ENCODE measurements at places on chromosomes 4 and X. TPM values are rescaled to one million over a fixed set of nuclear protein-coding genes. Genes with fewer than 3 reads are reported as not detected.

Gene ZFX
- 25.9 TPM for total RNA-seq

Gene MAP3K15
- not detected for total RNA-seq

Gene SLC26A1
- total RNA-seq: 0.08 TPM

Gene WDR17
- total RNA-seq: 0.15 TPM

Gene MAGEA9B
- not detected for total RNA-seq

Gene ARX
- total RNA-seq: not detected

Gene TNIP3
- under 0.01 TPM for total RNA-seq

Gene FRYL
- total RNA-seq: 27.7 TPM

Gene FAM47A
- not detected for total RNA-seq

Gene RHOXF2B
- under 0.01 TPM for total RNA-seq

Gene S100P
- total RNA-seq: not detected

Gene EFHC2
- 0.08 TPM for total RNA-seq

Gene GPRASP2
- 13.7 TPM for total RNA-seq

Gene CACNA1F
- not detected for total RNA-seq

Gene CFAP99
- total RNA-seq: not detected

Gene ANXA10
- total RNA-seq: 5.1 TPM

Gene SSX2B
- total RNA-seq: not detected

Gene ENPP6
- total RNA-seq: not detected

Gene FRG2
- not detected for total RNA-seq

Gene PRR32
- not detected for total RNA-seq

Gene SH3D19
- total RNA-seq: 13.0 TPM

Gene IRAK1
- total RNA-seq: 59.0 TPM

Gene USP38
- 15.5 TPM for total RNA-seq

Gene ADAMTS3
- 1.6 TPM for total RNA-seq

Gene ZNF718
- total RNA-seq: 3.6 TPM

Gene TRIM61
- total RNA-seq: 1.1 TPM

Gene SORCS2
- total RNA-seq: 0.23 TPM

Gene PCSK1N
- total RNA-seq: 0.15 TPM

Gene DMRTC1
- total RNA-seq: not detected

Gene TIMP1
- 1,203 TPM for total RNA-seq

Gene PAGE4
- not detected for total RNA-seq

Gene ATXN3L
- total RNA-seq: not detected
